ENCODE measurements at places on chromosomes 1 and 21.

DNA sequence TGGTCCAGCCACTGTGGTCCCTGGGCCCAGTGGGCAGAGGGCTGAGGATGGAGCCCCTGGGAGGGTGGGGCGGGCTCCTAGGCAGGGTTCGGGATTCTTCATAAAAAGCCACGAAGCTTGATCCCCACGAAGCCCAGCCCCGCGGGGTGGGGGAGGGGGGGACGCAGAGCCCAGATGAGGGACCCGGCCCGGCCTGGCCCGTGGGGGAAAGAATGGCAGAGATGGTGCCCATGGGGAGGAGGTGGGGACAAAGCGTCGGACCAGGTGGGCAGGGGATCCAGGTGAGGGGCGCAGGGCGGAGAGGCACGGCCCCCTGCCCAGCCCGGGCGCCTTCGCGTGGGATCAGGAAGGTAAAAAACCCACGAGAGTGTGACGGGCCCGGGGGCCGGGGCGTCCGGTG is 6.0 kb upstream of the SMIM12 start:
- H3K4me3 ChIP-seq: peak overlapping the region; percentile 85
- H3K4me1 ChIP-seq: no peaks in the 10 kb centered on the region
- H3K27ac ChIP-seq: no peak overlapping the region
- H3K27me3 ChIP-seq: no peaks in the 10 kb centered on the region
- DNase-seq: no peak
- no peaks in the 10 kb centered on the region for H3K36me3 ChIP-seq

DNA sequence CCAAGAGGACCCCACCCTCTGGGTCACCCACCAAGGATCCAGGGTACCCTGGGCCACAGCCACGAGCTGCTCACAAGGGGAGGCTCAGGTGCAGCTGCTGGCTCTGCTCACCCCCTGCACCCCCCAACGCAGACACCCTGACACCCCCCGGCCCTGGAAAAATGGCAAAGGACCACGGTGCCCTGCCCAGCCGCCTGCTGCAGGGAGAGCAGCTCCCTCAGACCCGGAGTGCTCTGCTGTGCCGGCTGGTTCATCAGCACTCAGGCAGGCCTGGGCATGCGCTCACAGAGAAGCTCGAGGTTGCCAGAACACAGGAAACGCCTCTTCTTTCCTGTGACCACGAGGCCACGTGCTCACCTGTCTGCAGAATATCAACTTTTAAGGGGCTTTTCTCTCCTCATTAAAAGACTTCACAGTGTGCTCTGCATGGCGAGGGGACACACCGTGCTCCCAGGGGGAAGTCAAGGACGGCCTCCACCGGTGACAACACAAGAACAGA is 4.3 kb upstream of the C1QTNF12 start:
- H3K27me3 ChIP-seq: no peaks in the 10 kb centered on the region
- no peaks in the 10 kb centered on the region for H3K4me1 ChIP-seq
- H3K4me3 ChIP-seq: no peak overlapping the region
- no peak for DNase-seq
- no peak overlapping the region for H3K27ac ChIP-seq
- peaks cover 3% of the 10 kb centered on the region for H3K36me3 ChIP-seq

GRCh38 chr1:237811633-237812032 is 79.1 kb downstream of the ZP4 start:
- no peak overlapping the region for H3K4me3 ChIP-seq
- no peak overlapping the region for H3K27ac ChIP-seq
- no peak for DNase-seq
- H3K36me3 ChIP-seq: no peaks in the 10 kb centered on the region
- no peaks in the 10 kb centered on the region for H3K4me1 ChIP-seq
- no peaks in the 10 kb centered on the region for H3K27me3 ChIP-seq

DNA sequence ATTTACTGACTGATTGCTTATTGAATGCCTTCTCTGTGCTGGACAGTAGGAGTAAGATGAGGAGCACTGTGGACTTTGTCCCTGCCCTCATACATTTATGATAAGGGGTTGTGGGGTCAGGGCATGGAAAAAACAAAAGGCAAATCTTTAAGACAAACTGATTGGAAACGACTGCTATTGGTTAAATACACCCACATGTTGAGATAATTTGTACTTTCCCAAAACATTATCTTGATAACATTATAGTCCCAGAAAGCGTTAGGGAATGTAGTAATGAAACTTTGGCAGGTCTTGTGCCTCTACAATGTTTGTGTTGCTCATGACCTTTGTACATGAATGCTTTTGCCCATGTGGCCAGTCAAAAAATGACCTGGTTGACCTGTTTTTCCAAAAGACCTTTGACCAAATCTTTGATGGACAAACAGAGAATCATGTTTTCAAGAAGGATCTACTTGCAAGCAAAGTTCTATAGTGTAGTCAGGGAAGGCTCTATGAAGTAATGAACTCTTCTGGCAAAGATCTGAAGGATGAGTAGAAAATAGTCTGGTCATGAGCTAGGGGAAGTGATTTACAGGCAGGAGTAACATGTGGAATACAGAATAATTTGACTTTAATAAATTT is 50.9 kb downstream of the LEPR start:
- 0 out of 2 replicates have a peak, but pooled peaks cover 5% of the 10 kb centered on the region for H3K4me1 ChIP-seq
- no peak overlapping the region for H3K4me3 ChIP-seq
- H3K36me3 ChIP-seq: no peaks in the 10 kb centered on the region
- no peak for DNase-seq
- no peaks in the 10 kb centered on the region for H3K27me3 ChIP-seq
- H3K27ac ChIP-seq: no peak overlapping the region

- no peak overlapping the region for H3K27ac ChIP-seq
- DNase-seq: no peak
- no peak overlapping the region for H3K4me3 ChIP-seq
Measured at GRCh38 chr1:246527402-246528088, 20.5 kb upstream of the SMYD3 start.

GRCh38 chr1:188027613-188028012 is 1198.9 kb downstream of the PLA2G4A start:
- H3K27ac ChIP-seq: peak overlapping the region; percentile 4
- DNase-seq: peak; percentile 73
- H3K4me1 ChIP-seq: 0 out of 2 replicates have a peak, but pooled peaks cover 7% of the 10 kb centered on the region
- no peaks in the 10 kb centered on the region for H3K27me3 ChIP-seq
- H3K4me3 ChIP-seq: no peak overlapping the region

DNA sequence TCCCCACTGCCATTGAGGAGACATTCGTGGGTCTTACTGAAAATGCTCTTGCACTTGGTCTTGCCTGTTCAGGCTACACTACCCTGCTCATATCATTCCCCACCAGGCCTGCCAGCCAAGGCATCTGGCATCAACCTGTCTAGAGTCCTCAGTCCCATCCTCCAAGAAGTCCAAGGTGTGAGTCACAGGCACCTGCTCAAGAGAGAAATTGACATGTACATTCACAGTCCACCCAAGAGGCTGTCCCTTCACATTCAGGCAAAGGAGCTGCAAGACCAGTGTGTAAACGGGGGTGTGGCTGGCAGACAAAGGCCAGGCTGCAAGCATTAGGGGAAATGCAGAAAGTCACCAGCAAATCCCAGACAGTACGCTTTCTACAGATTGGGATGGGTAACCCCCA is 13.1 kb upstream of the PLA2G2C start:
- no peak overlapping the region for H3K27ac ChIP-seq
- H3K27me3 ChIP-seq: peaks cover 45% of the 10 kb centered on the region
- H3K4me1 ChIP-seq: peaks cover 16% of the 10 kb centered on the region
- no peak overlapping the region for H3K4me3 ChIP-seq

- H3K27ac ChIP-seq: no peak overlapping the region
- no peaks in the 10 kb centered on the region for H3K27me3 ChIP-seq
- no peak overlapping the region for H3K4me3 ChIP-seq
- no peaks in the 10 kb centered on the region for H3K36me3 ChIP-seq
- DNase-seq: peak; percentile 33
Measured at GRCh38 chr1:31387612-31388011, 14.7 kb upstream of the FABP3 start.

DNA sequence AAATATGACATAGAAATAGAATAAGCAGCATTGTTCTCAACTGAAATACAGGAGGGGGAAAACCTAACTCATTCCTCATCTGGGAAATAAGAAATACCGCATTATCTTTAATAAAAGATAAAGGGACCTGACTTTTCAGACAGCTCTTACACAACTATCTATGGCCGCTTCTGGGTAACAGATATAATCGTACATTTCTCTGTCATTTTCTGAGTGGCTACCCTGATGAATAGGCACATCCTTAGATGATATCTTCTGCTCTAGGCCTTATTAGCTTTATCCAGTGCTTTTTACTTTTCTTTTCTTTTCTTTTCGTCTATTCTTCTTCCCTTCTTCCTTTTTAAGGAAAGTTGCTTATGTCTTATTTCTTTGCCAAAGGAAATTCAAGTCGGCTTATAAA is 356.9 kb upstream of the GREM2 start:
- H3K4me1 ChIP-seq: no peaks in the 10 kb centered on the region
- no peak overlapping the region for H3K4me3 ChIP-seq
- no peaks in the 10 kb centered on the region for H3K36me3 ChIP-seq
- peaks cover 18% of the 10 kb centered on the region for H3K27me3 ChIP-seq
- no peak for DNase-seq
- H3K27ac ChIP-seq: no peak overlapping the region

DNA sequence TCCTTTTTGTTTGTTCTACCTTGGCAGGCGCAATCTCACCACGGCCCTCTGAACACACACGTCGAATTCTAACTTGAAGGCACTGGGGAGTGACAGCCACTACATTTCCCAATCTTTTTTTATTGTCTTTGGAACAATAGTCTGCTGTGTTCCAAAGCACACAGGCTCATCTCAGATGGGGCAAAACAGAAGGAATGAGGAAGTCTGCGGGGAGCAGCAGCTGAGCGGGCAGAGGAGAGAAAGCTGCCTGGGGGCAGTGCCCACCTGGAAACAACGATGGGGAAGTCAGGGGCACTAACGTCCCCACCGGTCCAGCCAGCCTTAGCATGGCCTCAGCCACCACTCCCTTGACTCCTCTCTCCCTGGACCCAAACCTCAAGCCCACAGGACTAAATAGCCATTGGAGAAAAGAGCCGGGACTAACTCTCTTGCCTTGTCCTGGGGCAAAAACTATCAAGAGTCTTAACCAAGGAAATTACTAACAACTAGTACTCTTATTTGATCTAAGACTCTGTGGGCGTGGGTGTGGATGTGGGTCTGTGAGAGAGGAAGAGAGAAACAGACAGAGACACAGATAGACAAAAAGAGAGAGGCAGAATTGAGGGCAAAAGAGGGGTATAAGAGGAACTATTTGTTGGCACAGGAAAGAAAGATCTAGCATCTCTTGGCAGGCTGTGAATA is 34.2 kb downstream of the SYF2 start:
- H3K4me1 ChIP-seq: peaks cover 16% of the 10 kb centered on the region
- H3K4me3 ChIP-seq: peak overlapping the region; percentile 61
- H3K36me3 ChIP-seq: no peaks in the 10 kb centered on the region

DNA sequence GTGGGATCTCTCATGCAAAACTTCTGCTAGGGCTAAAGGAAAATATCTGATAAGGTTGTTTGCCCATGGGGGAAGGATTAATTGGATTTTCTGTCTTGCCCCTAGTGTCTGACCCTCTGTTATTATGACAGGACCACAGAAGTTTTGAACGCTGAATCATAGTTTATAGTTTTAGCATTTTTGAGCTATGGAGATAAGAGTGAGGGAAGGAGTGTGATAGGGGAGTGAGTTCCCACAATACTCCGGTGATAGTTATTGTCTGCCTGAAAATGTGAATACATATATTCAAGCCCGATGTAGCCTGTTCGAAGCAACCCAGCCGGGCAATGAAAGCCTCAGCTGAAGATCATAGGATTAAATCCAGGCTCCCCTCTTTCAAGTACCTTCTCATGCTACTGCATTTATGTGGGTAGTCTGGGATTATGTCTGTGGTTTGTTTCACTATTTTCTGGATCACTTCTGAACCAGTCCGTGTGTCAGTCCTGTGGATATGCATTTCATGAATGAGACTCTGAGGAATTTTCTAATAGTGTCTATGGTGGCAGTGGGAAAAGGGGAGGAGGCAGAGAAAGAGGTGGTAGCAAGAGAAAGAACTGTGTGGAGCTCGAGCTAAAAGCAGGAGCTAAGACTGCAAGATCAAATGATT is 258.7 kb downstream of the DISC1 start:
- no peak overlapping the region for H3K4me3 ChIP-seq
- no peaks in the 10 kb centered on the region for H3K27me3 ChIP-seq
- no peaks in the 10 kb centered on the region for H3K36me3 ChIP-seq
- no peak for DNase-seq
- no peak overlapping the region for H3K27ac ChIP-seq
- H3K4me1 ChIP-seq: no peaks in the 10 kb centered on the region

GRCh38 chr1:203996126-203996525 is 76.8 kb upstream of the SOX13 start:
- H3K27ac ChIP-seq: no peak overlapping the region
- peak; percentile 8 for DNase-seq
- no peaks in the 10 kb centered on the region for H3K36me3 ChIP-seq
- no peak overlapping the region for H3K4me3 ChIP-seq

DNA sequence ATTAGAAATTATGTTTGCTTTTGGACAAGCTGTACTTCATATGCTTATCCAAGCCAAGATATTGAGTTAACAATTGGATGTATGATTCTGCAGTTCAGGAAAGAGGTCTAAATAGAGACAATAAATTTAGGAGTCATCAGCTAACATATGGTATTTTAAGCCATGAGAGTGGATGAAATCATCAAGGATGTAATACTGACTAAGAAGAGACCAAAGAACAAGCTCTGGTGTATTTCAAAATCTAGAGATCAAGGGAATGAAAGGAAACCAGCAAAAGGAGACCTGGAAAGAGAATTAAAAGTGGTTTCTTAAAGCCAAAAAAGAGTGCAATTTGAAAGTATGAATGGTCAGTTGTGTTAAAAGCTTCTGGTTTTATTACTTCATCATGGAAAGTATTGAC is 183.6 kb upstream of the BEND5 start:
- peak; percentile 36 for DNase-seq
- H3K36me3 ChIP-seq: no peaks in the 10 kb centered on the region
- H3K4me1 ChIP-seq: no peaks in the 10 kb centered on the region
